ENCODE measurements at places on chromosomes 6 and 20.

DNA sequence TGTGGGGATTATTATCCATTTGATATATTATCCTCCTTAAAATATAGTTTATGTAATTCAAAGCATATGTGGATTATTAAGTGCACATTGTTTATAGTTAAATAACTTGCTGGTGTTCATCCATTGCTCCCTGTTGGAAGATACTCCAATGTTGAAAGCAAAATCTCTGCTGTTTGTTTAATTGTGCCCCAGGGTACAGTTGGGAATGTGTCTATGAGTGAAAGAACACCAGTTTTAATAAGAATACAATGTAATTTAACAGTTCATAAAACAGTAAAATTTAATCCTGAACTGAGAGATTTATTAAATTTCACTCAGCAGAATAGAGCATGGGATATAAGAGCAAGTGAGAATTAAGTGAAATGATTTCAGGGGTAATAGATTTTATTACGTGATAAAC lies 364.9 kb downstream of the GRIK2 start:
- no peak for DNase-seq

DNA sequence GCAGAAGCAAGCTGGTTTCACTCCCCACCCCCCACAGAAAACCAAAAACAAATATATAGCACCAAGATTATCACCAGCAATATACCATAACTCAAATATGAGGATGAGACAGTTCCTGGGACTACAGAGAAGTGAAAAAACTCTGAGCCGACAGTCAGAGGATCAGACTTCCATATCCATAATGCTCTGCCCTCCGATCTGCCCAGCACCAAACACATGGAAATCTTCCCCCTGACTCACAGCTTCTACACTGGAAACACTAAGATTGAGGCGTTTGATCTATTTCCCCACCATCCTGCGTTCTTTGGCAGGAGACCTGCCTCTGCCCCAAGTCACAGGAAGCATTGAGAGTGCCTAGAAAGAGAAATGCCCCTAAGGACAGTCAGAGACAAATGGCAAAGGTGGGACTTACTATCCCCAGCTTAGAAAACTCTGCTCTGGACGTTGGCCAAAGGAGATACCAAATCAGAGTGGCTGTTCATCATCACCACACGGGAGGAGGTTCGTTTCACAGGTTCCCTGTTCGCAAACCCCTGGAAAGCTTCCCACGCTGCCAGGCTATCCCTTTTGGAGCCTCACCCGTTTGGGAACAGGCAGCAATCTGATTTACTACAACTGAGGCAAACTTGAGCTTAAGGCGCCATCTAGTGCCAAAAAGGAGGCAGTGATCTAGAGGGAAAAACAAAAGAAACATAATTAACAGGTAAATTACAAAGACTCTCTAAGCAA lies 48.7 kb upstream of the SRSF6 start:
- no peak for DNase-seq

DNA sequence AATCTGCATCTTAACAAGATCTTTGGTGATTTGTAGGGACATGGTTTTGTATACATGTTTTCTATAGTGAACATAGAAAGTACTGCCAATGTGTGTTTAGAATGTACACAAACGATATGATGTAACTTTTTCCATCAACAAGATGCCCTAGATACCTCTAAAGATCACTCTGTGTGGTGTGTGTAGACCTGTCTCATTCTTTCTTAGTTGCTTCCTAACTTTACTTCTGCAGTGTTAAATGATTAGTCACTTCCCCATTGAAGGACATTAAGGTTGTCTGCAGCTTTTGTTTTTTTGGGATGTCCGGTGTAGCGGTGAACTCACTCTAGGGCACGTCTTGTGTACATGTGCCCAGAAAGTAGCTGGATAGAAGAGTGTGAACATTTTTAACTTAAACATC lies 35.9 kb downstream of the CDYL start:
- DNase-seq = no peak

GRCh38 chr6:116395647-116396046 lies 24.9 kb downstream of the DSE start:
- no peak for DNase-seq

DNA sequence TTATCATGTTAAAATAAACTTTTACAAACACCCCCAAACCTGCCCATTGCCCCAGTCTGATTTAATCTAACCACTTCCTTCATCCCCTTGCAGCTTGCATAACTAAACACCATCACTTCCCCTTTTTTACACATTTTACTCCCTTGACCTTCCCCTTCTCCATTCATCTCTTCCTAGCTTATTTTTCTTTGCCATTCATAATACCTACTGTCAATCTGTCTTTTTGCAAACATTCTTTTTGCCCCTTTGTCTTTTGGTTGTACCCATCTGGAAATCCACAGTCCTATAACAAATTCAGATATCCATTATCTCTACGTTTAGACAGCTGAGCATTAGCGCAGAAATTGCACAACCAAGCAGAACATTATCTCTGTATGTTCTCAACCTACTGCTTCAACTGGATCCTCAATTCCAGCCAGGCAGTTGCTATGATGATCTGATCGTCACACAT lies 51.2 kb downstream of the C6orf52 start:
- no peak for DNase-seq

DNA sequence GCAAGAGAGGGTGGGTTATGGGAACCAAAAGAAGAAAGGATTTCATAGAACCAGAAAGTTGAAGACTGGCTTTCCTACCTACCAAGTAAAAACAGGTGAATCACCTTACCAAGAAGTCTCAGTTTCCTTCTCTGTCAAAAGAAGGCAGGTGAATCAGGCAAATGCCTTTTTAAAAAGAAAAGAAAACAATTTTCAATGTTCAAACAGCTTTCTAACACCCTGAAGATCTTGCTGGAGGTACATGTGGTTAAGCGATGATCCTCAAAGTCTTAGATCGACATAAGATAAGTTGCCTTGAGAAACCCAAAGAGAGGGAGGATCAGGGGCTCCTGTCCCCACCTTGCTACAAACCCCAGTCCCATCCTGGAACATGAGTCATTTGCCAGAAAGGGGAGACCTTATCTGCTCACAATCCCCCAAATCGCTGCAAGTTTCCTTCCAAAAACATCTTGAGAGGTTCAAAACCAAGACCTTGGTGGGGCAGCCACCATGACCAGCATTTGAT lies 71.6 kb downstream of the NFATC2 start:
- no peak for DNase-seq

DNA sequence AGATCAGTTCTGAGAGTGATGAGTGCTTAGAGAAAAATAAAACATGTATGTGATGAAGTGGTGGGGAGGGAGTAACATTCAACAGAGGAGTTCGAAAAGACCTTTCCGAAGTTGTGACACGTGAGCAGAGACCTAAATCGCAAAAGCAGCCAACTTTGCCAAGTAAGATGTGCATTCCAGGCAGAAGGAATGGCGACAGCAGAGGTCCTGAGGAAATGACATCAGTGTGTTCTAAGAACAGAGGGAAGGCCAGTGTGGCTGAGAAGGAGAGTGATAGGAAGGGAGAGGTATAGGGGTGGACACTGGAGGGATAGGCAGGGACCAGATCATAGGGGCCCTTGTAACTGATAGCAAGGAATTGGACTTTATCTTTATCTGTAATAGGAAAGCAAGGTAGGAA lies 51.3 kb downstream of the ADAT2 start:
- no peak for DNase-seq

DNA sequence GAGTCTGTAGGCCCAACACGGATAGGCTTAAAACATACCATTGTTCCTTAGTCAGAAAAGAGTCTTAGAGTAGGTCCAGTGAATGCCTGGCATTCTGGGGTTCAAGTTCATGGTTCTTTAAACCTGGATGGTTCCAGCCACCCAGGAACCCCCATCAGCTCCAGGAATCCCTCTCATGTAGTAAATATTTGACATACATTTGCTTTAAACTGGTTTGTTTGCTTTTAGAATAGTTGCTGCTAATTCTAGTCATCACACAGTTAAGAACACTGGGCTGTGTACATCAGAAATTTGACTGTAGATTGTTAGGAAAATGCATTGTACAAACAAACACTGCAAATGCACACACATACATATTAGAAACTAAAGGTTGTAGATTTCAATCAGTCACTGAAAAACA lies 30.6 kb upstream of the PBOV1 start:
- DNase-seq = no peak

GRCh38 chr6:101545191-101545590 lies 151.7 kb downstream of the GRIK2 start:
- no peak for DNase-seq

- DNase-seq = no peak
Measured at GRCh38 chr20:45301824-45302271, 4.8 kb upstream of the RBPJL start.

DNA sequence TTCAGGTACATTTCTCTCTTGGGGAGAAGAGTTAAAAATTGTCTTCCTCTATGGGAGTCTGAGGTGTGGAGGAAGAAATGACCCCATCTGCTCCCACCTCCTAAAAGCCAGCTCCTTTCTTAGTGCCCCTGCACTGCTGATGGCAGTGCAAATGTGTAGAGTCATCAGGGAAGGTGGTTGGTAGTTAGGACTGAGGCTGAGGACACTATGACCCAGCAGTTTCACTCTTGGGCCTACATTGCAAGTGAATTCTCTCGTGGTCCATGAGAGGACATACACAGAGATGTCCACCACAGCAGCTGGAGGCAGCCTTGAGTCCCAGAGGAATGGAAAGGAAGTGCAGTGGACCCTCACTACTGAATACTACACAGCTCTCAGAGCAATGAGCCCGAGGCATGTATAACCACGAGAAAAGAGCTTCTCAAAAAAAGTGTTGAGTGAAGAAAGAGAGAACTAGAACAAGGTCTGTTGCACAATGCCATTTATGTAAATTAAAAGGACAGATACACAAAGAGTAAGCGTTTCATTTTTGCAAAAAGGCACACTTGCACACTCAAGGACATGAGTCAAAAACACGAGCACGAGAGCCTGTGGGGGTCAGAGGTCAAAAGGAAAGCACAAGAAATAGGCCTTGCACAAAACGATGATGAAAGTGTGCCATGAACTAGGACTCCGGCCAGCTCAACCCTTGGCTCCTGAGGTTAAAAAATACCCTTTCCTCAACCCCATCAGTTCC lies 308.2 kb upstream of the PRND start:
- no peak for DNase-seq

DNA sequence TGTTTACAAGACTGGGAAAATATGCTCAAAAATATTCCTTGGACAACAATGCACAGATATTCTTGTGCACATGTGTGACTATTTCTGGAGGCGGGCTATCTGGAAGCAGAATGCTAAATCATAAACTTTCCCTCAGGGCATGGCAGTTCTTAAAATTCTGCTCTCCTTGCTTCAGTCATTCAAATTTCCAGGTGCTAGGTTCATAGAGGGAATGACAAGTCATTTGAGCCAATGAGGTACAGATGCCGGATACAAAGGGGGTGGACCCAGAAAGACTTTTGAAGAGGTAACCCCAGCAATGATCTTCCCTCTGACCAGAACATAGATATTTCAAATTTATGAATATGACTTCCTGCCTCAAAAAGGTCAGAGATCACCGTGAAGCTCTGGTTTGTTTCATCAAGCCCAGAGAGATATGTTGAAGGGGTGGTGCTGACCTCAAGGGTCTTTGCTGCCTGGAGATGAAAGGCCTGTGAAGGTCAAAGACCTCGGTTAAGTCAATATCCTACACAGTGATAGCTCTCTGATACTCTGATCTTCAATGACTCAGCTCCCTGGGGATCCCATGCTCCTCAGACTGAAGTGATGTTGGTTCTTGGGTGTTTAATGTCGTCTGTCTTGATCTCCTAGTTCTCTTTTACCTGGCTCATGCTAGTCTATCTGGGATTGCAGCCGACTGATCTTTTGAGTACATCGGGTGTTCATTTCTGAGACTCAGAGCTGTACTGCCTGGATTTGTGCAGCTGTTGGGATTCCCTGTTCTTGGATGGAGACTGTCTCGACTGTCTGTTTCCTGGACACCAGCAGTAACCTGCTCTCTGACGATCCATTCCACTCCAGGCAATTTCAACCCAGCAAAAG lies 47.5 kb upstream of the TSHZ2 start:
- no peak for DNase-seq

GRCh38 chr6:38234934-38235682 lies 404.6 kb downstream of the BTBD9 start:
- no peak for DNase-seq

- no peak for DNase-seq
Measured at GRCh38 chr6:57324538-57324937, 7.1 kb downstream of the PRIM2 start.

- no peak for DNase-seq
Measured at GRCh38 chr20:44727651-44728050, 12.5 kb downstream of the CCN5 start.

DNA sequence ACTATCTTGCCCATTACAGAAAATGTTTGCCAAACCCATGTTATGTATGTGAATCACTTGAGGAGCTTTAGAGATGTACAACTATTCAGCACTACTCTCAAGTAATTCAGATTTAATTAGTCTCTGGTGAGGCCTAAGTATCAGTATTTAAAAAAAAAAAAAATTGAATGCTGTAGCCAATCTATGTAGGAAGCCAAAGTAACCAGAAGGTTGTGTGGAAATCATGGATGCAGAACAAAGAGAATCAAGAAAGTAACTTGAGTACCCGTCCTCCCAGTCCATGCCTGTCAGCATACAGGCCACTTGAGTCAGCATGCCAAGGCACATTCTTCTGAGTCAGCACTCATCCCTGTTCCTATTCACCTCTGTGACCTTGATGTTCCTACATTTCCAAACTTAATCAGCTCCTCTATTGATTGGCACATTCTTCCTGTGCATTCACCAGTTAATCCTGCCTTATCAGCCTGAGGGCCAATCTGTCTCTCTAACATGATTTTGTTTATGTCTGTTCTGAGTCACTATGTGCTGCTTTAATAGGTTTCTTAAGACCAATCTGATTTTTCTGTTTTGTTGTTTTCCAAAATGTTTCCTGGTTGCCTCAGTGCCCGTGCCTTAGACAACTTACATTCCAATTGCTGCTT lies 165.6 kb downstream of the KCNQ5 start:
- no peak for DNase-seq

DNA sequence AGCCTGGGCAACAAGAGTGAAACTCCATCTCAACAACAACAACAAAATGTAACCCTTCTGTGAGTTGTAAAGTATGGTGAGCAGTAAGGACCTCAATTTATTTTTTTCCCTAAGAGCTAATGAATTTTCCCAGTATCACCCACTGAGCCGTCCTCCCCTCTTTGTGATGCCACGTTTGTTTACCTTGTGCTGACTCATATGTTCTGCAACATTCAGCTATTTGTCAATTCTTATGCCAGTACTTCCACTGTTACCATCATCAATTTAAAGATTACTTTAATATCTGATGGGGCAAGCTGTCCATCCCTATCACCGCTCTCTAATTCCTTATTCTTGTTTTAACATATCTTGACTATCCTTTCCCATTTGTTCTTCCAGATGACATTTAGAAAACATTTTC lies 37.5 kb downstream of the MAK start:
- DNase-seq = no peak

- DNase-seq = no peak
Measured at GRCh38 chr20:13262671-13263360, 41.7 kb downstream of the ISM1 start.

DNA sequence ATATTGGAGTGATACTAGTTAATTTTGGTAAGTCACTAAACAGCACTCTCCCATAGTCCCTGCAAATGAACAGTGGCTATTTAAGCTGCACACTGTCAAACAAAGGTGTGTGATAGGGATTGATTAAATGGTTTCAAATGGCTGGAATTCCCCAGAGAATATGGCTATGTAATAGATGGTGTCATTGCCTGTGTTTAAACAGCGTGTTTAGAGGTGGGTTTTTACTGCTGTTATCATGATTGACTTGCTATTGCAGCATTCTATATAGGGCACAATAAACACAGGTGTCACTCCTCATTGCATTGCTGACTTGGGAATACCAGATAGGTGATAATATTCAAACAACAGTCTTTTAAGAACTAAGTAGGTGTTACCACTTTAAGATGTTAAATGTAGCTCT lies 171.7 kb upstream of the MAN1A1 start:
- DNase-seq = no peak

All from stimulated activated CD8-positive, alpha-beta memory T cell treated with anti-CD3 and anti-CD28 coated beads, Interleukin-15, amount 100 ng/mL, for 1 hour (primary cell).